ENCODE measurements at places on chromosomes 2 and 18. TPM values are rescaled to one million over a fixed set of nuclear protein-coding genes. Genes with fewer than 3 reads are reported as not detected.

CASP10 gene
- total RNA-seq, result 25.1 TPM

TGFA gene
- 1.8 TPM for total RNA-seq

CKAP2L gene
- 22.5 TPM for total RNA-seq

SLC9A4 gene
- 0.23 TPM for total RNA-seq

GRCh38 chr2:74849228-74849892 is 15.4 kb downstream of the HK2 start:
- DNase-seq, result no peak

DNA sequence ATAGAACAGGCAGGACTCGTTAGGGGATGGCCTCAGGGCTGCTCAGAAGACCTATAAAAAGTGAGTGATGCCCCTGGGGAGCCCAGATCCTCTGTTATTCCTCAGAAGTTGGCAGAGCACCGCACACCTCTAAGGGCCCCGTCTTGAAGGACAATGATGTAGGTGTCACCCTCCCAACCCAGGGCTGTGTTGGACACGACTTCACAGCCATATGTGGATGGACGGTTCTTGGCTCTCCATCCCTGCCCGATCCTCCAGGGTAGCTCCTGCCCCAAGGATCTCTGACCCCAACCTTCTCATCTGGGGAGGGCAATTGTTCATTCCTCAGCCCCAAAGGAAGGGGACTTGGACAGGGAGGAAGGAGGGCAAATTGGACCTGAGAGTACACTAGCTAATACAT is 246.1 kb downstream of the DYSF start:
- DNase-seq, result no peak

DNA sequence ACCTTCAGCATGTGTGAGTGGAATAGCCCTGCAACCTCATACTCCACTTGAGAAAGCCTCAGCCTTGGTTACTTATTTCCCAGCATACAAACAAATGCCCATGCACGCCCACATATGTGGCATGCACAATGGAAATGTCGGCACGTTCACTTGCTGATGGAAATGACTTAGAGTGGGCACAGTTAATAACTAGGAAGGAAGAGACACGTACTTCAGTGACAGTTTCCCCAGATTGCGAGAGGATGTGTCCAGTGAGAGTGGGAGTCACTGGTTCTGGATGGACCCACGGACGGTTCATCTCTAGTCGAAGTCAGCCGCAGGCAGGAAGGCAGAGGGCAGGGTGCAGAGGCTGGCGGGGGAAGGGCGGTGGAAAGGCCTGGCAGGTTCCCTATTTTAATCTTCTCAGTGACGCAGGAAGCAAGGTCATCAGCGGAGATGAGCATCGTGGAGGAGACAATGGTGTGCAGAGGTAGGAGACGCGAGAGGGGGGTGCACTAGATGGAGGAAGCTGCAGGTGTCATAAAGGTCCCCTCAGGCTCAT is 350.7 kb upstream of the MYT1L start:
- DNase-seq, result no peak

- no peak for DNase-seq
These were observed 62.0 kb upstream of the NFU1 start for GRCh38 chr2:69499242-69499641.

All from activated naive CD4-positive, alpha-beta T cell treated with anti-CD3 and anti-CD28 coated beads, Interleukin-2, amount 50 U/mL, for 72 hours (primary cell).